Inflammatory macrophage (primary cell): ENCODE measurements at places on chromosomes 4 and X.
A peak's percentile ranks its signal among the peaks of the same experiment; 100 is the strongest.

- DNase-seq = peak; percentile 59
These were observed 2.1 kb downstream of the UCHL1 start for GRCh38 chr4:41258783-41259182.

DNA sequence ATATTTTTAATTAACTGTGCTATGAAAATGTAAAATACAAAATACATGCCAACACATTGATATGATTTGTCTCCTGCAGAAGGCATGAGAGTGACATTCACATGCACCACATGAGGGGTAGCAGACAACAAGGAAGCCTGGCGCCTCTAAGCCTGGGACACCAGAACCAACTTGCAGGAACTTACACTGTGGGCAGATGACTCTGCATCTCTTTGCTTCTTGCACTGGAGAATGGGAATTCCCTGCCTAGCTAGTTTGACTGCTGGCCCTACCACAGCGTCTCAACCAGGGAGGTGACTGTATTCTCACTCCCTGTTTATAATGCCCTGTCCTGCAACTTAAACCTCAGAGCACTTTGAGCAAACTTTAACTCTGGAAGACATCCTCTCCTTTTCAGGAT is 40.5 kb downstream of the PAGE2 start:
- no peak for DNase-seq

GRCh38 chrX:139052461-139052860 is 340.9 kb upstream of the FGF13 start:
- DNase-seq = no peak

- no peak for DNase-seq
These were observed 2.9 kb downstream of the SEC24B start for GRCh38 chr4:109436504-109436903.

GRCh38 chr4:168440442-168441264 is 39.6 kb downstream of the DDX60L start:
- DNase-seq = peak; percentile 22

DNA sequence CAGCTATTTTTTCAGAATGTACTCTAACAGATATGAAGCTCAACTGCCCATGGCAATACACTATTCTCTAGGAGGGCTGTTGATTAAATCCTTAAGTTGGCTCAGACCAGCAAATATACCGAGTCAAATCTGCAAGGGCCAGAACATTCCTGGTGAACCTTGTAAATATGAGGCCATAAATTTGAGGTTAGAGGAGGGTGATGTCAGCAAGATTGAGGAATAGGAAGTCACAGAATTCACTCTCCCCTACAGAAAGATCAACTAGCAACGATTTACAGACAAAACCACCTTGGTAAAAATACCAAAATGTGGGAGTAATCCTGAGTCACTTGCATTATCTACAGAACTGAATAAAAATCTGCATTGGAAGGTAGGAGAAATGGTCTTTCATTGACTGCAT is 399.3 kb downstream of the GPM6A start:
- DNase-seq = no peak

DNA sequence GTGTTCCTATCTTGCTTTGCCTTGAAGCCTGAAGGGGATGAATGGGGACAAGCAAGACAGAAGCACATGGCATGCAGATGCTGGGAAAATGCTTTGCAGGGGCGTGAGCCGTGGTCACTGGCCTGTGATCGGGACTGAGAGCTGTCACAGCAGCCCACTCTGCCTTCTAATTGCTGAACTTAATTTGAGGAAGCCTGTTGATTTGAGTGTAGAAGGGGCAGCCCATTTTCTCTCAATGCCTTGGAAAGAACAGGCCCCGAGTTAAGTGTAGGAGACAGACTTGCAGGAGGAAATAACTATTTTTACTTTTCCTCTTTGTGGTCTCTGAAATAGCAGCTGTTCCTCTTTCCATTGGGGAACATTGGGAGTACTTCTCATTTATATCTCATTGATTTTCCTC is 26.1 kb upstream of the TBC1D1 start:
- peak; percentile 93 for DNase-seq

DNA sequence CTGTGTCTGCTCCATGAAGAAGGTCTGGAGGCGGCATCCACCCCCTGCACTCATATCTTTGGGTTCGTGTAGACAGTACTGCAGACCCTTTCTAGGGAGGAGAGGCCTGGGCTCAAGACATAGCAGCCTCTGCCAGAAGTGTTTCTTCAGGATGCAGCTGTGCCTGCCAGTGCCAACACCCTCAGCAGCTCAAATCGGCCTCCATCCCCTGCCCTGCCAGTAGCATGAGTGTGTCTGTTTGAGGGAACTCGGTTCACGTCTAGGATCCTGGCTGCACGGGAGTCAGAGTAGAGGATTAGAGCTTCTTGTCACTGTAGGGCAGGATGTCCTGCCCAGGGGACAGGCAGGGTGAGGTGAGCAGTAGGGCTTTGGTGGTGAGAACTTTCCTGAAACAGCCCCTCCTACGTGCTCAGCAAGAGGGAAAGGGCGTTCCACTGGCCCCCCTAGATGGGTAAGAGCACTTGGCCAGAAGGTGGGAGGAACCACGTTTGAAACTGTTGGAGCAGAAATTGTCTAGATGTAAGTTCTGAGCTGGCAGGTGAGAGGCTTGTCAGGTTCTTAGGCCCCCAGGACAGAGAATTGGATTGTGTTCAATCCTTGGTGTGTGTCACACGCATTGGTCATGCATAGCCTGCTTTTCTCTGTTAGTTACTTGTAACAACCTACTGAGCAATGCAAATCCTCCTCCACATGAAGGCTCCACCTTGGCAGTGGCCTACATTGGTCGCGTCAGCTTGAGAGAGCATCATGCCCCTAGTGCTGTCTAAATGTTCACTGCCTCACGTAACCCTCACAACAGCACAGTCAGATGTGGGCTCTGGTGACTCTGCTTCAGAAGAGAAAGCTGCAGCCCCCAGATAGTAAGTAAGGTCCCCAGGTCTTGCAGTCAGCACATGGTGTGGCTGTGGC is 25.8 kb upstream of the FAM193A start:
- no peak for DNase-seq
